ENCODE measurements at places on chromosomes 16 and 17.
A peak's percentile ranks its signal among the peaks of the same experiment; 100 is the strongest.

GRCh38 chr16:51854401-51854951 lies 692.5 kb downstream of the TOX3 start:
- DNase-seq: no peak

GRCh38 chr17:36696805-36697204 lies 95.4 kb downstream of the MRM1 start:
- DNase-seq: no peak

- peak; percentile 57 for DNase-seq
These were observed 132.4 kb upstream of the CHMP6 start for GRCh38 chr17:80859002-80859941.

DNA sequence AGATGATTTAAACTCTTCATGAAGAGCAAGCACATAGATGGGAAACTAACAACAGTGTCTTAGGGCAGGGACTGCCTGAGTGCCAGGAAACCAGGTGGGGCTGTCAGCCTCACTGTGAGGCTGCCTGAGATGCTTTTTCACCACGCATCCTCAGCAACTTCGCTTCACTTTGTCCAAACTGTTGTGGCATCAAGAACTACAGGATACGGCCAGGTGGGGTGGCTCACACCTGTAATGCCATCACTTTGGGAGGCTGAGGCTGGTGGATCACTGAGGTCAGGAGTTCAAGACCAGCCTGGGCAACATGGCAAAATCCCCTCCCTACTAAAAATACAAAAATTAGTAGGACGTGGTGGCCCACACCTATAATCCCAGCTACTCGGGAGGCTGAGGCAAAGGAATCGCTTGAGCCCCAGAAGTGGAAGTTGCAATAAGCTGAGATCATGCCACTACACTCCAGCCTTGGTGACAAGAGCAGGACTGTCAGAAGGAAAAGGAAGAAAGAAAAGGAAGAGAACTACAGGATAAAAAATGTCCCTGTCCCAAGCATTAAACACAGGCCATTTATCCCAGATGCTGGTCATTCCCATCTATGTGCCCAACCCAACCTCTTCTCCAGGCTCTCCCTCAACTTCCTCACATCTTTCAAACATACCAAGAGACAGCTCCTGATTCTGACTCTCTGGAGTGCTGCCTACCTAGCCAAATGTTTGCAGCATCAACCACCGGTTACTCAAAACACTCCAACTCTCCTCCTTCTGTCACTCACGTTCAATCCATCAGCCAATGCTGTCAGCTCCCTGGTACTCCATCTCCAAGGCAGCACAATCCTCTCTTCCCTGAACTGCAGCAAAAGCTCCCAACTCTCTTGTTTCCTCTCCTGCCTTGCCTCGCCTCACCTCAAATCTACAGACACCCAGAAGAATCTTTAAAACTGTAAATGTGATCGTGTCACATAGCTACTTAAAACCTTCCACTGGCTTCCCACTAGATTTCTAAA lies 1.6 kb downstream of the EIF4A3 start:
- no peak for DNase-seq

GRCh38 chr17:18006495-18007239 lies 32.3 kb downstream of the ATPAF2 start:
- DNase-seq: no peak

DNA sequence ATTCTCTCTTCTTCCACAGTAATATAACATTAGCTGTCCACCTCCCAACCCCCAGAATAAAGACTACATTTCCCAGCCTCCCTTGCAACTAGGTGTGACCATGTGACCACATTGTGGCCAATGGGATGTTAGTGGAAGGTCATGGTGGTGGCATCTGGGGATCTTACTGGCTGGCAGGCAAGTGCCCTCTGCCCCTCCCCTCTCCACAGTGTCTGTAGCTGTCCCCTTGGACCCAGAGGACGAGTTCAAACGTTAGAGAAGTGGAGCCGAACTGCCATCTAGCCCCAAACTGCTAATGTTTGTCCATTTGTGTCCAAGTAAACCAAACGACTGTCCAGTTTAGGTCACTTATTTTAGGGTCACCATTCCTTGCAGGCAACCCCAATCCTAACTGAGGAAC lies 26.6 kb upstream of the KCNG4 start:
- no peak for DNase-seq

GRCh38 chr16:87534030-87534653 lies 41.3 kb upstream of the ZCCHC14 start:
- DNase-seq: no peak

GRCh38 chr16:74700116-74700437 lies 585 bp downstream of the MLKL start:
- peak; percentile 64 for DNase-seq

All from mucosa of descending colon (tissue), 3 donors.